Adipose tissue (tissue), 3 donors: ENCODE measurements at places on chromosomes 3 and 15. TPM values are rescaled to one million over a fixed set of nuclear protein-coding genes. Genes with fewer than 3 reads are reported as not detected.

FES gene
- 42.4 TPM for polyA plus RNA-seq

SLC22A13 gene
- 0.06 TPM for polyA plus RNA-seq

ADAMTS7 gene
- polyA plus RNA-seq, result 1.9 TPM

C3orf49 gene
- not detected for polyA plus RNA-seq
